ENCODE measurements at places on chromosomes 3 and 15.

DNA sequence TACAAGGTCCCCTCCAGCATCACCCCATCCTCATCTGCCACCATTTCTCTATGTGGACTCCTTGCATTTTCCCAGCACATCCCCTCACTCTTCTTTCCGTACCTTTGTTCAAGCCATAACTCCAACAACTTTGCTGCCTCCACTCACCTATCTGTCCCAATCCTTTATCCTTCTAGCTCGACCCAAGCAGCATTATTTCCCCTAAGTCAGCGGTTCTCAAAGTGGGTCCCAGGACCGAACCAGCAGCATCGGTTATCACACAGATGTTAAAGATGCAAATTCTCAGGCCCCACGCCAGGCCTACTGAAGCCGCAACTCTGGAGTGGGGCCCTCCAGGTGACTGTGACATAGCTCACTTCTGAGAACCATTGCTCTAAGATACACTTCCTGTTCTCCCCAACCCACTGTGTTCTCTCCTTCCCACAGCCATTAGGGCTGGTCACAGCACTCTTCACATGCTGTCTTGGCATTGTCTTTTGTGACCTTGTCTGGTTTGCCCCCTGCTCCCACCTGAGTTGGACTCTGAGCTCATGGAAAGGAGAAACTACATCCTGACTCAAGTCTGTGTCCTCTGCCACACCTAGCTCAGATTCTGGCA lies 56.2 kb downstream of the AAGAB start:
- DNase-seq, result no peak

DNA sequence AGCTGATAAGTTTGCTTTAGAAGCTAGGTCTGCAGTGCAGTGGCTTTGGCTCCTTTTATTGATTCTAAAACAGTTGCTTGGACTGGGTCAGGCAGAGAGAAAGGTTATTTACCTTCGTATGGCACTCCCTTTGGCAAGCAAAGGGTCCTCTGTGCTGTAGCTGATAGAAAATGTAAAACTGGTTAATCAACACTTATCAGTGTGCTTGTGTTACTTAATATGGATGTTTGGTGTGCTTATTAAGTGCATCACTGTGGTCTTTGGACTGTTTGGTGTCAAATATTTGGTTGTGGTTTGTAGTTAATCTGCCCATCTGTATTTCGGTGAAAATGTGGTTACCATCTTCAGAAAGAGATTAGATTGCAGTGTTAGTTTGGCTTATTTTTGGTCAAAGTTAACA lies 16.0 kb downstream of the UBE2E2 start:
- DNase-seq, result no peak

- DNase-seq, result no peak
Observed at GRCh38 chr3:167992381-167992780, 103.3 kb downstream of the GOLIM4 start.

DNA sequence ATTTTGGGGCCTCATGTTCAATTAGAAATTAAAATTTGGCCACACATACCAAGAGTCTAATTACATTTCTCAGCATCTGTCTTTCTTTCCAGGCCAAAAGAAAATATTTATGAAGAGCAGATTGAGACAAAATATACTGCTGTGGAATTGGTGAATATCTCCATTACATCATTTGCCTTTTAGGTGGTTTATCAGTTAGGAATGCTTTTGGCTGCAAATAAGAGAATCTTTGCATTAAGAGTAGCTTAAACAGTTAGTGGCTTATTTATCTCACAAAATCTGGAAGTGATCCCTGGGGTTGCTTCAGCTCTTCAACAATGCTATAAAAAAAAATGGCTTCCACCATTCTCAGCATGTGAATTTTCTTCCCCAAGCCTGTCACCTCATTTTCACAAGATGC lies 308.7 kb downstream of the MAGI1 start:
- DNase-seq, result no peak

GRCh38 chr15:99305761-99306505 lies 54.7 kb downstream of the LRRC28 start:
- no peak for DNase-seq

DNA sequence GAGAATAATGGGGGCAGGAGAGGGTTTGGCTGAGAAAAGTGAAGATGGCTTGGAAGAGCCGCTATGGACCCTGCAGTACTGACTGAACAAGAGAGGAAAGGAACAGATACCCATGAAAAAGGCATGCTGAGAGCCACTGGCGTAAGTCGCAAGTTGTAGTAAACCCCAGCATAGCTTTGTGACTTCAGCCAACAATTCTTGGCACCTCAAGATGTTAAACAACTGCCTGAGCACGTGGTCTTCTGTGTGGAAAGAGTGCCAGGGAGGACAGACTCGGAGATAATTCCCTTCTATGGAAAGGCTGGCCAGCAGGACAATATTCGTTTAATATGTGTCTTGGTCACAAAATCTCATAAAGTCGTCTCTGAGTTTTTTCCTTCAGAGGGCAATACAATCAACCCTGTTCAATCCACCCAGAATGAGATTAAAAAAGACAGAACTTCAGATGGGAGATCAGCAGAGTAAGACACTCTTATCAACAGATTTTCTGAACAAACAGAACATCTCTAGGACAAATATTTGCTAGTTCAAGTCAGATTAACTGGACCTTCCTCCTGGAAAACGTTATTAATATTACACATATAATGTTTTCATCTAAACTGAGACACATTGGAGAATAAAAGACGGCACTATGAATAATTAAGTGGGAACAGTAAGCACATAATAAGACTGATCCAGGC lies 49.2 kb downstream of the NEK10 start:
- no peak for DNase-seq

DNA sequence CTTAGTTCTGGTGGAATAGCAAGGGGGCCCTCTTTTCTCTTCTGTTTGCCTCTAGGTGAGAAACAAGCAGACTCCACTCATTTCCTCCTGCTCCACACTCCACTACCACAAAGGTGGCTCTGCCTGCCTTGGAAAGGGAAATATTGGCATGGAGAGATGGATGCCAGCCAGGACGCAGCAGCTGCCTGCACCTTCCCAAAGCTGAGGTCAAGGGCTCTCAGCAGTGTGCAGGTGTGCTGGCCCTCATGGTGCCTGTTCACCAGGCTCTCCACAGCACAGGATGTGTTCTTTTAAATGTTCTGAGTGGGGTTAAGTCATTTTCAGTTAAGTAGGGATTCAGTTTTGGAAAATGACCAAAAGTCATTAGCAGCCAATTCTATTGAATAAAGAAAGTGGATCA lies 211.2 kb upstream of the STRIT1 start:
- no peak for DNase-seq

- DNase-seq, result no peak
Observed at GRCh38 chr15:79977431-79978054, 6.5 kb upstream of the BCL2A1 start.

GRCh38 chr15:39447881-39448280 lies 133.0 kb upstream of the THBS1 start:
- DNase-seq, result no peak
